B cell (primary cell): ENCODE measurements at places on chromosomes 16 and 17.

- no peak for DNase-seq
These were observed 9.1 kb downstream of the NEUROD2 start for GRCh38 chr17:39598630-39599003.

DNA sequence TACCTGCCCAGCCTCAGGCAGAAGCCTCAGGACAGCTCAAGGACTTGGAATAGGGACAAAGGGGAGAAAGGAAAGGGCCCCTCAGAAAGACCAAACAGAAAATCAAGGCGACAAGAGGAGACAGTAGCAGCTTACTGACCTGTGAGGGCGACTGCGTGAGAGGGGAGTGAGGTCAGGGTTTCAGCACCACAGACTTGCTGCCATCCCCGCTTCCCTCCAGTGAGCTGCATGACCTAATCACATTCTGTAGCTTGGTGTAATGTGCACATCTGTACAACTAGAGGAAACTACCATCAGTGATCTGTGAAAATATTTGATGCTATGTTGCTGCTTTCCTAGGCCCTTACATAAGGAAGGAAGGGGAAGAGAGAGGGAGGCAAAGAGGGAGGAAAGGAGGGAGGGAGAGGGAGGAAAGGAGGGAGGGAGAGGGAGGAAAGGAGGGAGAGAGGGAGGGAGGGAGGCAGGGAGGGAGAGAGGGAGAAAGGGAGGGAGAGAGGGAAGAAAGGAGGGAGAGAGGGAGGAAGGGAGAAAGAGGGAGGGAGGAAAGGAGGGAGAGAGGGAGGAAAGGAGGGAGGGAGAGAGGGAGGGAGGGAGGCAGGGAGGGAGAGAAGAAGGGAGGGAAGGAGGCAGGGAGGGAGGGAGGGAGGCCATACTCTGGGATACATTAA lies 404.9 kb upstream of the CDH5 start:
- no peak for DNase-seq

DNA sequence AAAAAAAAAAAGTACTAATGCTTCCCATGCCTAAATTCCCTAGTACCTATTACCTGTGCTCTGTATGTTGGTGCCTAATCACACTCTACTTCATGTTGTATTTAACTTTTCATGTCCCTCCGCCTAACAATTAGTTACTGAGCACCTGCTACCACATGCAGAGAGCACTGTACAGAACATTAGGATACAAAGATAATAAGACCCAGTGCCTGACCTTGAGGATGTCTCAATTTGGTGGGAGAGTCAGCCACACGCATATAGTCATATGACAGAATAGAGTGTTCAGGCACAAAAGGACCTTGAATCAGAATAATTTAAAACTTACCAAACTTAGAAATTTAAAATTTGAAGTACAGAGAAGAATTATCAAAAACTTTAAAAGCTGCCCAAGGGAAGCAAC lies 42.1 kb downstream of the USP31 start:
- no peak for DNase-seq

- no peak for DNase-seq
These were observed 199.5 kb upstream of the CIBAR2 start for GRCh38 chr16:85311741-85312140.

DNA sequence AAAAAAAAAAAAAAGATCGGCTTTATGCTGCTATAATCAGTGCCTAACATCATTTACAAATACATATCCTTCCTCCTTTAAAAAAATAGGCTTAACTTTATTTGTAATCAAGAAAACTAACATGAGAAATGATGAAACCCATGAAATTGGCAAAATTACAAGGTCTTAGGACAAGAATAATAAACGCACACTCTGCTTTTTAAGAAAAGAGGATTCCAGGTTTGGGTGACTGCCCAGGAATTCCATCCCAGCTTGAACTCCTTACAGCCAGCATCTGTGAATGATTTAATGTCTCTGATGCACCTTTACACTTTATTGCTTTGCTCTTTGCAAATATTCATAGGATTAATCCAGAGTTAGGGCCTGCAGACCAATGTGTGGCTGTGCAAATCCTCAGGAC lies 196.0 kb downstream of the CBLN1 start:
- no peak for DNase-seq

GRCh38 chr17:61385577-61386236 lies 13.9 kb upstream of the TBX2 start:
- DNase-seq: no peak

GRCh38 chr16:69924777-69925191 lies 26.4 kb upstream of the CLEC18A start:
- DNase-seq: no peak

- no peak for DNase-seq
These were observed 8.2 kb upstream of the PYY start for GRCh38 chr17:43961954-43962353.

GRCh38 chr16:85584819-85585282 lies 28.3 kb upstream of the GSE1 start:
- no peak for DNase-seq

- no peak for DNase-seq
These were observed 21.2 kb downstream of the EFCAB5 start for GRCh38 chr17:29962656-29963055.

DNA sequence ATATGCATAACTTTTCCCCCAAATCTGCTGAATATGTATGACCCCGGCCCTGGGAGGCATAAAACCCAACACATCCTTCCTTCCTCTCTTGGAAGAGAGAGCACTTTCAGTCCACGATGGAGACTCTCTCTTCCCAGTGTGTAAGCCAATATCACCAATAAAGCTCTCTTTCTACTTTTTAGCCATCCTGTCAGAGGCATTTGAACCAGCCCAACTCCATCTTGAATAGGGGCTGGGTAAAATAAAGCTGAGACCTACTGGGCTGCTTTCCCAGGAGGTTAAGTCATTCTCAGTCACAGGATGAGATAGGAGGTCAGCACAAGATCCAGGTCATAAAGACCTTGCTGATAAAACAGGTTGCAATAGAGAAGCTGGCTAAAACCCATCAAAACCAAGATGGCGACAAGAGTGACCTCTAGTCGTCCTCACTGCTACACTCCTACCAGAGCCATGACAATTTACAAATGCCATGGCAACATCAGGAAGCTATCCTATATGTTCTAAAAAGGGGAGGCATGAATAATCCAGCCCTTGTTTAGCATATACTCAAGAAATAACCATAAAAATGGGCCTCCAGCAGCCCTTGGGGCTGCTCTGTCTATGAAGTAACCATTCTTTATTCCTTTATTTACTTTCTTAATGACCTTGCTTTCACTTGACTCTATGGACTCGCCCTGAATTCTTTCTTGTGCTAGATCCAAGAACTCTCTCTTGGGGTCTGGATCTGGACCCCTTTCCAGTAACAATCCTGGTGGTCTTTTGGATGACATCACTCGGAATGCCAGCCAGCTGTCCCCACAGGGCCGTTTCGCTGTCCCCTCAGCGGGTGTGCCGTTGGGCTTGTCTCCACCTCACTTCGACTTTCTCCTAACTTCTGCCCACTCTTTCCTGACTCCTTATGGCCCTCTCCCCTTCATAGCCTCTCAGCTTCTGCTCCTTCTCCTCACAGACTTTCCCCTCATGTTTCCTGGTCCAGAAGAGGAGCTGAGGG lies 53.4 kb upstream of the NKD1 start:
- DNase-seq: no peak

DNA sequence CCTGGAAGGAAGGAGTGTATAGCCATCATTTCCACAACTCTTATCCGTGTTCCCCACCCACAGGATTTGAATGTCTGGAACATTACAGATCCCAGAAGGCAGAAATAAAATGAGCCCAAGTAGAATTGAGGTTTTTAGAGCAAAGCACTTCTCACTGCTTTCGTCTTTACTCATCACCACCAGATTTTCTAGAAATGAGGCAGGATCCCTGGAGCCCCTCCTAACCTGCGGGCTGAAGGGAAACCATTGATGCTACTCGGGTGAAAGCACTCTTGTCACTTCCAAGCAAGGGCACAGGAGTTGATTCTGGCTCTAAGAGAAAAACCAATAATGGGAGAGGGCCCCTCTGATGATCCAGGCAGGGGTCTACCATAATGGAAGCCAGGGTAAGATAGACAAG lies 2.8 kb upstream of the ALDOC start:
- no peak for DNase-seq

- peak; percentile 24 for DNase-seq
These were observed 1.7 kb downstream of the TBKBP1 start for GRCh38 chr17:47695429-47696376.

DNA sequence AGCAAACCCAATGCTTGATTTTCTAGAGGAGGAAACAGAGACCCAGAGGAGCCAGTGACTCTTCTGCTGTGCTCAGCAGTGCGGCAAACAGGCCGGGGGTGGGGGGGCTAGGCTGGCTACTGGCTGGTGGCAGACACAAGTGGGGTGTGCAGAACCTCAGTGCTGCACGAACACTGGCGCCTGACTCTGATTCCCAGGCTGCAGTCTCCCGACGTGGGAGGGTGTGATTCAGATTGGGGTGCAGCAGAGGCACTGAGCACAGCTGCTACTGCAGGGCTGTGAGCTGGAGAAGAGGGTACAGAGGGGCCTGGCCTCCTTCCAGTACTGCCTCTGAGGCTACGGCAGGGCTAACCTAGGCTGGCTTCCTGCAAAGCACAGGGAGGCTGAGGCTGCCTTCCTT lies 8.1 kb downstream of the RPL19 start:
- peak; percentile 43 for DNase-seq

DNA sequence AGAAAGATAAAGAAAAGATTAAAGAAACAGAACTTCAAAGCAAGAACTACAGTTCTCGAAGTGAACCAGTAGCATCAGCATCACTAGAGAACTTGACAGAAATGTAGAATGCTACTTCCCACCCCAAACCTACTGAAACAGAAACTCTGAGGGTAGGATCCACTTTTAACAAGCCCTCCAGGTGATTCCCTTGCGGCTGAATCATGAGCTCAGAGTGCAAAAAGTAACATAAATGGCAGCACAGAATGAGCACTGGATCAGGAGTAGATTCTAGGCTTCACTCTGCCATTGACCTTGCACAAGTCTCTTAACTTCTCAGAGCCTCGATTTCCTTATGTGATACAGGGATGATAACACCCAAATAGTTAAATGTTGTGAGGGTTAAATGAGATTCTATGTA lies 5.8 kb downstream of the TOM1L2 start:
- no peak for DNase-seq

DNA sequence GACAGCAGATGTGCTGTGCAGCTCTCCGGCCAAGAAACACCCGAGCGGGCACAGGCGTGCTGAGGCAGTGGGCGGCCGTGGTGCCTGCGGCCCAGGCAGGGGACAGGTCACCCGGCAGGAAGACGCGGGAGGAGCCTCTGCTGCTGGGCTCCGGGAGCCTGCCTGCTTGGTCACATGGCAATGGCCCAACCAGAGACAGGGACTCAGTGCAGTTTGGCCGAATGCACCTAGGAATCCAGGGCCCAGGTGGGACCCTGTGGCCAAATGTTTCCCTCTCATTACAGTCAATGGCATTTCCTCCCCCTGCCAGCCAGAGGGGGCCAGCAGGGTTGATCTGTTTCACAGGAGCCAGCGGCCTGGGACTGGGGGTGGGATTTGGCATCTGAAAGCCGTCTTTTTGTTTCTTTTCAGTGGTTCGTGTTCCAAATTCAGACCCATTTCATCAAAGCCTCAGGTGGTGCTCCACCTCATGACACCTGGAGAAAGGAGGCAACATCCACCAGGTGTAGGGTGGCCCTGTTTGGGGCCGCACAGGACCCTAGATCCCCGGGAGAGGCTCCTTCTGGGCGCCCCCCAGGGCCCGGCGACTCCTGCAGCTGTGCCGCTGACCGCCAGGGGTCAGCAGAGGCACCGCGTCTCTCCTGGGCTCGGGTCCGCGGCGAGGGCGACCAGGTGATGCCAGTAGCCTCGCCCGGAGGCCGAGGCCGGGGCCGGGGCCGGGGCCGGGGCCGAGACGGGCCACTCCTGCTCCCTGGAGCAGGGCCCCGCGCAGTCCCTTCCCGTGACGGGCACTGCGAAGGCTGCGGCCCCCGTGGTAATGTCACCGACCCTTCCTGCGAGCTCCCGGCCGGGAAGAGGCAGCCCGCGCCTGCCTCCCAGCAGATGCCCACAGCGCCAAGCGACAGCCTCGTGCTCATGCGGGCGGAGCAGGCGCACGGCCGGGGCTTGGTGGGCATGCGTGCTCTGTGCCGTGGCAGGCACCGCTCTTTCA lies 118.5 kb downstream of the C16orf78 start:
- DNase-seq: peak; percentile 50

DNA sequence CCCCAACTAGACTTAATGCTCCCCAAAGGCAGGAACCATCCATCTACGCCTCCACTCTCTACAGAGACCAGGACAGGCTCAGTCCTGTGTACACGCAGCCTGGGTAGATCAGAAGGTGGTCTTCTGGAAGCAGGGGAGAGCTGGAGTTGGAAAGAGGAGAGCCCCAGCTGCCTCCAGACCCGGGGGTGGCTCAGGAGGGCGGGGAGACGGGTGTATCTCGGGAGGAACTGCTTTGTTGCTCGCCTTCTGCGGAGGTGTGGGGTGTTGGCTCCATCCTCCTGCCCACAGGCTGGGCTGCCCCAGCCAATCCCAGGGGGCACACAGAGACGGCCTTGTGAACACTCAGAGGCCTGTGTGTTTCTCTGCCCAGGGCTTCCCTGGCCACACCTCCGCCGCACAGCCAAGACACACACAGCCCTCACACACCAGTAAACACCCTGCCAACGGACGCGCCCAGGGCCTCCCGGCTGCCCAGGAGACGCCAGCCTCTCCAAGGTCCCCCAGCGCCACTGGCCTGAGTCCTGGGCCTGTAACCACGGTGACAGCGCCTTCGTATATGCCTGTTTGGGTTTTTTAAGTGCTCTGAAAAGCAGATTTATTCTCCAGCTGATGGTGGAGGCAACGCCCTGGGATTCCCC lies 143.4 kb upstream of the CDC42EP4 start:
- no peak for DNase-seq

DNA sequence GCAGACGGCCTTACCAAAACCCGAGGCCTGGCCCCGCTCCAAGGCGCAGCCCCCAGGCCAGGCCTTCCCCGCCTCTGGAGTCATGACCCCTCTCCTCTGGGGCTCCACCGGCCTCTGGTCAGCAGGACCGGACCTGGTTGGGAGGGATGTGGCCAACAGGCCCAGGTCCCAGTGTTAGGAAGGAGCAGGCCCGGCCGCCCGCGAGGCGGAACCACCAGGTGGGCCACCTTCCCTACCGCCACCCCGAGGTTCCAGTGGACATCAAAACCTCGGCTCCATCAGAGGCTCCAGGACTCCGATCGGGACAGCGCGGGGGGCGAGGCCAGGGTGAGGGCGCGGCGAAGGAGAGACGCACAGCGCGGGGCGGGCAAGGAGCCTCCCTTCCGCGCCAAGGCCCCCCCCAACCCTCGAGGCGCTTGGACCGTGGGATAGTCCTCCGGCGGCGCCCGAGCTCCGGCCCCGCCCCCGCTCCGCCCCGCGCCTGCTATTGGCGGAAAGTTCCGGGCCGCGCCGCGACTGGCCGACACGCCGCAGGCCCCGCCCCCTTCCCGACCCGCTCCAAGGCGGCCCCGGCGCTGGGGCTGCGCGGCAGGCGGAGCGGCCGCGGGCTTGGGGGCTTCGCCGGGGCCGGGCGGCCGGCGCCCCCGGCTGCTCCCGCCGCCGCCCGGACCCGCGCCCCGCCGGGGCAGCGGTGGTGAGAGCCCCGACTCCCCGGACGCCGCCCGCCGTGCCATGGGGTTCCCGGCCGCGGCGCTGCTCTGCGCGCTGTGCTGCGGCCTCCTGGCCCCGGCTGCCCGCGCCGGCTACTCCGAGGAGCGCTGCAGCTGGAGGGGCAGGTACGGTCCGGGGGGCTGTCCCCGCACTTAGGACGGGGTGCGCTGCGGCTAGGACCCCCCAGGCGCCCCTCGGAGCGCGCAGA lies at the start of gene METRN:
Gene METRN, plus strand, starts transcription at position 561 of the 919 bp plus-strand sequence. Its CDS starts 172 bp downstream, at position 733.
- peak; percentile 88 for DNase-seq
